ENCODE measurements at places on chromosomes 3 and 15.

GRCh38 chr3:170485696-170486095, 67.0 kb downstream of the CLDN11 start:
- no peak for DNase-seq

- DNase-seq: no peak
Observed at GRCh38 chr3:139636511-139636910, 41.3 kb downstream of the NMNAT3 start.

GRCh38 chr3:127218454-127218922, 25.6 kb downstream of the PRR23E start:
- DNase-seq: no peak

- DNase-seq: no peak
Observed at GRCh38 chr3:38173834-38174418, 8.6 kb downstream of the OXSR1 start.

DNA sequence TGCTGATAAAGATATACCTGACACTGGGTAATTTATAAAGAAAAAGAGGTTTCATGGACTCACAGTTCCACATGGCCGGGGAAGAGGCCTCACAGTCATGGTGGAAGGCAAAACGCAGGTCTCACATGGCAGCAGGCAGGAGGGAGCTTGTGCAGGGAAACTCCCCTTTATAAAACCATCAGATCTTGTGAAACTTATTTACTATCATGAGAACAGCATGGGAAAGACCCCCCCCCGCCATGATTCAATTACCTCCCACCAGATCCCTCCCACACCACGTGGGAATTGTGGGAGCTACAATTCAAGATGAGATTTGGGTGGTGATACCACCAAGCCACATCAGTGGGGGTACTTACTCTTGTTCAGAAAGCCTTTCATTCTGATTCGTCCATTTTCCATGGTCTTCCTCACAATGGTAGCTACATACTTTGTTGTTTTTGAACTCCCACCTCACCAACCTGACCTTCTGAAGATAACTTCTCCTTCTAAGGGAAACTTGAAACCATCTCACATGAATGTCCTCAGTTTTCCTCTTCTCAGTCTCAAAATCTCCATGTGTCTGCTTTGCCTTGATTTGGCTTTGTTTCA, 275.6 kb upstream of the PROK2 start:
- DNase-seq: no peak

DNA sequence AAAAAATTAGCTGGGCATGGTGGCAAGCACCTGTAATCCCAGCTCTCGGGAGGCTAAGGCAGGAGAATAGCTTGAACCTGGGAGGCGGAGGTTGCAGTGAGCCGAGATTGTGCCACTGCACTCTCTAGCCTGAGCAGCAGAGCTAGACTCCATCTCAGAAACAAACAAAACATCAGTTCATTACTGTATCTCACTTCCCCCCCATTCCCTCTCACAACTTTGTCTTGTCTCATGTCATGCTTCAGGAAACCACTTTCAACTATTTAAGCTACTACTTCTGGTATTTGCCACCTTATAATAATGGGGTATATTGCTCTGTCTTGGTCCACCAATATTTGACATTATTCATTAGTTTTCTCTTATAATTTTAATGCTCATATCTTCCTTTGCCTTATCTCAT, 26.2 kb downstream of the PIK3CA start:
- DNase-seq: no peak

- no peak for DNase-seq
Observed at GRCh38 chr3:58332575-58333188, at the start of gene PXK. Gene PXK, plus strand, starts transcription at chr3:58332892. Its CDS starts 97 bp downstream, at chr3:58332989.

DNA sequence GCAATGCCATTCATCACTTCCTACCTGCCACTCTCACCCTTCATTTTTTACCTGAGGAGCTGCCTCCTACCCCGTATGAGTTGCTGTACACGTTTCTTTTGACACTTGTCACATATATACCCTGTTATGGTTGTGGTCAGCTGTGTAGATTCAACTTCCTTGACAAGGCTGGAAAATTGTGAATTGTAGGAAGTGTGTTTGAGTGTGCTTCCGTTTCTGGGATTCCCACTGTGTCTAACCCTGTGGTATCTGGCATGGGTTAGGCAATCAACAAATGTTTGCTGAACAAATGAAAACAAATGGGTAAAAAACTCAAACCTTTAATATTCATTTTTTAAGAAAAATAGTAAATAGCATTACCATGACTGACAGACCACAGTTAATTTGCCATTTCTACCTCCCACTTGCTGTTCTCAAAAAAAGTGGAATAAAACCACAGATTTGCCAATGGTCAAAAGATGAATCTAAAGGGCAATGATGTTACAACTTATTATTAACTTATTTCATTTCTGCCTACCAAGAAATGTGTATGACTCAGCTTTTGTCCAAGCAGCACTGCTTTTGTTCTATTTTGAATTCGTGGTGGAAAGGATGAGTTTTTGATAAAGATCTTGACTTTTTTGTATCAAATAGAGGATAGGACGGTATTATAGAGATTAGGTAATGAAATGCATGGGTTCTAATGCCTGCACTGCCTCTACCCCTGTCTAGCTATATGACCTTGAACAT, 404.6 kb downstream of the LPP start:
- no peak for DNase-seq

DNA sequence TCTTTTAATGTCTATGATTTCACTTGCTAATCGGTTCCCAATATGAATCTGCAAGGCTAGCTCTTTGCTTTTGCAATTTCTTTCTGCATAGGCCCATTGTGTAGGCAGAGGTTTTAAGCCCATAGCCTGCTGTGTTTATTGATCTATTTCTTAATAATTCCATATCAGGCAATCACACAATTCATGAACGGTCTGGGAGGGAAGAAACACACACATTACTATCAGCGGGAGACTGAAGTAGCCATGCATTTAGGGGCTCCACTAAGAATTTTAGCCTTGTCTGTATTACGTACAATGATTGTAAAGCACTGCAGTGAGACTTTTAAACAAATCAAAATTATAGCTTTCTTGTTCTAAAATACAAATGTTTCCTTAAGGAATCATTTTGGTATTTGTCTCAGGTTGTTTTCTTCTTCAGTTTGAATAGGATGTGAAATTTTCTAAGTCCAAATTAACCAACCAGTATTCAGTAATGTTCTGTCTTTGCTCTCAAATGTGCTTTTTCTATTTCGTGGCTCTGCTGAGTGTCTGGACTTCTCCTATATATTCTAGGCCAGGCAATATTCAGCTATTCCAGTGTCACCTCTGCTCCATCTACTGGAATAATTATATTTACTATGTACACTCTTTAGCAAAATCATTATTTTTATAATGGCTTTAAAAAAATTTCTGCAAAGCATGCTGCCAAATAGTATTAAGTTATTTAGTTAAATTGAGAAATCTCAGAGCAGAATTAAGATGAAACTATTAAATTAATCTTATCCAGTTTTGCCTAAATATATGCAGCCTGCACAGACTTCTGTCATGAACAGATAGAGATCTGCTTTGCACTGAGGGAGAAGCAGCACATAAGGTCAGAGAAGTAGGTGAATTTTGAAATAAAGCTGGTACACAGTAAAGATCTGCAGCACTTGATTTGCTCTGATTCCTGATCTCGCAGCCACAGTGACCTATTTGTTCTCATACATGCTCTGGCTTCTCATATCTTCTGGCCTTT, 103.0 kb upstream of the NAALADL2 start:
- DNase-seq: no peak

DNA sequence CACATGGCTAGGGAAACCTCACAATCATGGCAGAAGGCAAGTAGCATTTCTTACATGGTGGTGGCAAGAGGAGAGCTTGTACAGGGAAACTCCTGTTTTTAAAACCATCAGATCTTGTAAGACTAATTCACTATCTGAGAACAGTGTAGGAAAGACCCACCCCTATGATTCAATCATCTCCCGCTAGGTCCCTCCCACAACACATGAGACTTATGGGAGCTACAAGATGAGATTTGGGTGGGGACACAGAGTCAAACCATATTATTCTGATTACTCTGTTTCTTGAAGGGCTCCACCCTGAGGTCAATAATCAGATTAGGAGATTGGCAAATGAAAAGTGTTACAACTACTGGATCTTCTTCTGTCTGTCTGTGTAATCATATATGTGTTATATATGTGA, 21.5 kb upstream of the TMEM45A start:
- DNase-seq: no peak

- no peak for DNase-seq
Observed at GRCh38 chr3:79670178-79670577, 97.6 kb downstream of the ROBO1 start.

DNA sequence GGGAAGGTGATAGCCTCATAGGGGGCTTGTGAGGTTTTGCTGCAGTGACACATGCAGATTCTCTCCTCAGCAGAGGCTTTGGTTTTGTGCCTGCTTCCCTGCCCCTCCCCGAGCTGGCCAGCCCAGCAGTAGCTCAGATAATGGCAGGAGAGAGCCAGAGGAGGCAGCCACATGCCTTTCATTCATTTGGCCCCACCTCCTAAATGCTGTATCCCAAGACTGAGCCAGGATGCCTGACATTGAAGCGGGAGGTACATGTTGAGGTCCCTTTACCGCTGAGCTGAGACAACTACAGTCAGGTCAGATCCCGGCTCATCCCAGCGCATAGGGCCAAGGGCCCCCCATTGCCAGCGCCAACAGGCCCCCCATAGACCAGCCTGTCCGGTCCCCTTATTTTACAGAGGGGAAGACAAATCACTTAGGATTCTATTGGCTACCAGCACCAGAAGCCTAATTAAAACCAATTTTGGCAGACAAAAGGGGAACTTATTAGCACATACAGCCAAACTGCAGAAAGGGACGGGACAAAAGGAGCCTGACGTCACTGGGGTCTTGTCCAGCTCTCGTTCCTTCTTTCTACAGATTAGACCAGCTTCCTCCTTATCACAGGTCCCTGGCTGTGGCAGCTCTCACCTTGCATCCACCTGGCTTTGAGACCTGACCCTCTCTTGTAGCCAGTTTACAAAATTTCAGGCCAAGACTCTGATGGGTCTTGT, 12.1 kb upstream of the POLG start:
- no peak for DNase-seq

DNA sequence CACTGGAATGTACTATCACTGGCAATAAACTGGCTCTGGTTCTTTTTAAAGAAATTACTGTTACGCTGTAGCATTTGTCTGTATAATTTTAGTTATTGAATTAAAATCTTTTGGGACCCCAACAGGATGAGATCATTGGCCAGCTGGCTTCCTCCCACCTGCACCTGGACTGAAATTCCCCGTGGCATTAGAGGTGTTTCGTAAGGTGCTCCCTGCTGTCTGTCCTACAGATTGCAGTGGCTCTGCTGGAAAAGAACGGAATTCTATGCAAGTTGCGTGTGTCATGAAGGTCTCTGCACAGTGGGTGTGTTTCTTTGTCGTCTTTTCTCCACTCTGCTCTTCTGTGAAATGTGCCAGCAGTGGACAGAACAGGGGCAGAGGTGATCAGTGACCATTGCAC, 383.4 kb downstream of the PTPRG start:
- DNase-seq: no peak

DNA sequence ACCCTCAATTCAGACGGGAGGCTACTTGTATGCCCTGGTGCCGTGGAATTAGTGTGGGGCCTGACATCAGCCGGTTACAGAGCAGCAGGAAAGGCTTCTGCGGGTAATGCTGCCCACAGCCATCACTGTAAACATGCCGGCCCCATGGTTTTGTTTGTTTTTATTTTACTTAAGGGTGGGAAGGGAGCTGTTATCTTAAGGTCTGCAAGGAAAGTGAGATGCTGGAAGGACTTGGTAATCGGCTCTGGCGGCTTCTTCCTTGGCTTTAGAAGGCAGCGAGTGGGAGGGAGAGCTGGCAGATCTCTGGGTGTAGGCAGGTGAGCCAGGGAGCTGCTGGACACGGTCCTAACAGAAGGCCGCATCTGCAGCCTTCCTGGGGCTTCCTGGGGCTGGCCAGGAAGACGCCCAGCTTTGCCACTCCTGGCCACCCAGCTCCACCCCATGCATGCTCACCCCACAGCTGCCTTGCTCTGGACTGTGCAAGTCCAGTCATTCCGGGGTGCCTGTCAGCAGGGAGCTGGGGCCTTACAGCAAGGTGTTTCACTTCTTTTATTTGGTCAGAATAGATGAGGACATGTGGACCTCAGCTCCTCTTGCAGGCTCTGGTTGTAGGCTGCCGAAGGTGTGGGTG, 54.1 kb upstream of the FURIN start:
- DNase-seq: no peak

- DNase-seq: no peak
Observed at GRCh38 chr15:58308742-58309355, 122.9 kb upstream of the LIPC start.

- peak; percentile 50 for DNase-seq
Observed at GRCh38 chr3:133895208-133896001, at the start of gene RAB6B. Gene RAB6B, minus strand, starts transcription at chr3:133895882. Its CDS starts 416 bp downstream, at chr3:133895466.

- DNase-seq: no peak
Observed at GRCh38 chr15:73924171-73924921, 1.9 kb upstream of the LOXL1 start.

GRCh38 chr3:94301366-94301765, 238.5 kb downstream of the NSUN3 start:
- DNase-seq: no peak

DNA sequence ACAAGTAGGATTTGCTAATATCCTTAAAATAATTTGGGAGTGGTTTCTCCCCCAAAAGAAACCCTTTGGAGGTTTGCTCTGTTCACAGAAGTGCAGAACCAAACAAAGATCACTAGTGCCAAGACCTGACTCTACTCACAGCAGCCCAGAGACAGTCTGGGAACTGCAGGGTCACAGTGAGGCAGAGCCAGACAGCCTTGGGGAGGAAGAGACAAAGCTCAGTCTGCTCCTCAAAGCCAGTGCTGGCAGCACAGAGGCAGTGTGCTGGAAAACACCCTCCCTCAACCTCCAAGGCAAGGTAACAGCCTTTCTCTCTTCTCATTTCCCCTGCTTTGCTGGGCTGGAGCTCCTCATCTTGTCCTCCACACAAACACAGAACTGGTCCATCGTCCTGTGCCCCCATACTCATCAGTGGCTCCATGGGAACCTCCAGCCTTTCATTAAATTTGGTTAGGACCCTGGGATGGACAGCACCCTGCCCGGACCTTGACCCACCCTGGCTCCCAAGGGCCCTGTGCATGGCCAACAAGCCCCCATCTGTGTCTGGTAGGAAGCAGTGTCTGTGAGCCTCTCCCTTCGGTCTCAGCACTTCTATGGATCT, 12.6 kb downstream of the RAB6B start:
- no peak for DNase-seq

DNA sequence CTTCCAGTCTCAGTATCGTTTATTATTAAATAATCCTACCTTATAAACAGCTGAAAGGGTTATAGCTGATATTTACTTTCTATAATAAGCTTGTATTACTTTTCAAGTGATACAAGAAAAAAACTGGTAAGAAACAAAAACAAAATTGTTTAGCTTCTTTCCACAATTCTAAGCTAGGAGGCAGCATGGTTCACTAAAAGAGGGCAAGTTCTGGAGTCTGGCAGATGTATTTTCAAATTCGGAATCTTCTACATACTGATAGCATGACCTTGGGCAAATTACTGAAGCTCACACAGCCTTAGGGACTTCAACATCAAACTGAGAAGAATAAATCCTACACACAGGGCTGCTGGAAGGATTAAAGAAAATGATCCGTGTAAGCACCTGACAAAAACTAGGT, 15.4 kb downstream of the C15orf62 start:
- no peak for DNase-seq

DNA sequence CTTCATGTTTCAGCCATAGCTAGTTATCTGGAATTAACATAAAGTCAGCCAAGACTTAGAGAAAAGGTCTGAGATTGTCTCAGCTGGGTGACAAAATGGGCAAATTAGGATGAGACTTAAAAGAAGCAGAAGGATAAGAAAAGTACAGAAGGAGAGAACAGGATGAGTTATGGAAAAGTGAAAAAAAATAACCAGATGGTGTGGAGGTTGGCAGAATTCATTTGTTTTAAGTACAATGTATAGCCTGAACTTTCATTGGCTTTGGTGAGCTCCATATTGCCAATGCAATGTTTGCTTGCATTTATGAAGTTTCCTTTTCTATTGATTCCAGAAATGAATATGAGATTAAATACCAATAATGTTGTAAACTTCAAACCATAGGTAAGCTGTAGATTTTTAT, 447.2 kb upstream of the DPH6 start:
- DNase-seq: no peak

Data from NCI-H1436 (cell line).